ENCODE measurements at places on chromosomes 6 and 20.

GRCh38 chr6:22149096-22149495 is 147.7 kb downstream of the PRL start:
- DNase-seq: peak; percentile 32

DNA sequence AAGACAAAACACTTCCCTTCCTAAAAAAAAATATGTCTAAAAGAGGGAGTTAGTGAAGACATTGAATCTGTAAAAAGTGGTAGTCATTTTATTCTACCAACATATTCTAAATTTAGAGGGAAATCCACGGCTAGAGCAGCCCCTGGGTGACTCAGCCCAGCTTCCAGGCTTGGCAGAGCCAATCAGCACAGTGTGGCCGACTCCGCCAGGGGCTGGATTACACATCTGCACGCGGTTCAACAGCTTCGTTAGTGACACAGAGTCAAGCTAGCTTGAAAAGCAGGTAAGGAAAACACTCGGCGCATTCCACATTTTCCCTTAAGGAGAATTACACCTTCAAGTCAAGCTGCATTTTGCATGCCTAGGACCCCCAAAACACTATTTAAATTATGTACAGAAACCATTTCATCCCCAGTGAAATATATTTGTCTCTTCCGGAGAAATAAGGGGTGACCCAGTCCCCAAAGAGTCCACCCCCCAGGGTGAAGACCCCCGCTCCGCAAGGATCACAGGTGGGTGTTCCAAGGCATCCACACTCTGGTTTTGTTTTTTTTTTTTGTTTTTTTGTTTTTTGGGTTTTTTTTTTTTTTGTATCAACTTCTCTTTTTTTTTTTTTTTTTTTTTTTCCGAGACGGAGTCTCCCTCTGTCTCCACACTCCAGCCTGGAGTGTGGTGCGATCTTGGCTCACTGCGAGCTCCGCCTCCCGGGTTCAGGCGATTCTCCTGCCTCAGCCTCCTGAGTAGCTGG is 58.4 kb upstream of the ARID1B start:
- DNase-seq: no peak

DNA sequence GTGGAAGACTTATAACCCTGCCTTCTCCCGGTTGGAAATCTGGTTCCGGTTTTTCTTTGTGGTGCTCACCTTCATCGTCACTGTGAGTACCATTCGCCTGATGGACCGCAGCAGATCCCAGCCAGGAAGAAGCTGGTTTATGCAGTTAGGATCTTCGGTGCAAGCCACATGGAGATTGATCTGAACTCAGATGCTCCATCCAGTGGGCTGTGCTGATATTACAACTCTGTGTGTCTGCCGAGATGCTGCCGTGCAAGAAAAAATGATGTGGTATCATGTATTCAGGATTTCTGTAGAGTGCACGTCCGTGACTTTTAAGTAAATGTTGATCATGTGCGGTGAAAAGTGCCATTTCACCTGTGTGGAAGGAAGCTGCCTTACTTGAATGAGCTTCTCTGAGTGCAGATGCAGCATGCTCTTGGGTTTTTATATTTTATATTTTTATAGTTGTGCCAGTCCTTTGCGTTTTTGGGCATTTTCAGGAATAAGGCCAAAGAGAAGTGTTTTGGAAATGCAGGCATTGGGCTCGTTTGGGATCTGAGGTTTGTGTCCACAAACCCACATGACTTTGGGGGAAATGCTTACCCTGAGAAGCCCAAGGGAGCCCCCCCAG is 39.2 kb downstream of the DYNLT1 start:
- DNase-seq: peak; percentile 85

DNA sequence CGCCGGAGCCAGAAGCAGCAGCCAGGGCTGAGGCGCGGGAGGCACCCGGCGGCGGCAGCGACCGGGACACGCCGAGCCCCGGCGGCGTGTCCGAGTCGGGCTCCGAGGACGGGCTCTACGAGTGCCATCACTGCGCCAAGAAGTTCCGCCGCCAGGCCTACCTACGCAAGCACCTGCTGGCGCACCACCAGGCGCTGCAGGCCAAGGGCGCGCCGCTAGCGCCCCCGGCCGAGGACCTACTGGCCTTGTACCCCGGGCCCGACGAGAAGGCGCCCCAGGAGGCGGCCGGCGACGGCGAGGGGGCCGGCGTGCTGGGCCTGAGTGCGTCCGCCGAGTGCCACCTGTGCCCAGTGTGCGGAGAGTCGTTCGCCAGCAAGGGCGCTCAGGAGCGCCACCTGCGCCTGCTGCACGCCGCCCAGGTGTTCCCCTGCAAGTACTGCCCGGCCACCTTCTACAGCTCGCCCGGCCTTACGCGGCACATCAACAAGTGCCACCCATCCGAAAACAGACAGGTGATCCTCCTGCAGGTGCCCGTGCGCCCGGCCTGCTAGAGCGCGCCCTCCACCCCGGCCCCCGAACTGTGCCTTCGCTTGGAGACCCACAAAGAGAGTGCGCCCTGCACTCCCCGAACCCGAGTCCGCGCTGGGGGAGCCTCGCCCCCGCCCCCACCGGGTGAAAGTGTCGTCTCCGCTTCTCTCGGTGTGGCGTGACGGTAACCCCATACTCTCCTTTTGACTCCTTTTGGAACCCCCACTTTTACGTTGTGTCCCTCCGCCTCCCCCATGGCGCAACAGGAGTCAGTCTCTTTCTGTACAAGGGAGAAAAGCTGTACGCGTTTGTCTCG is 1.6 kb downstream of the INSM1 start:
- DNase-seq: peak; percentile 50

DNA sequence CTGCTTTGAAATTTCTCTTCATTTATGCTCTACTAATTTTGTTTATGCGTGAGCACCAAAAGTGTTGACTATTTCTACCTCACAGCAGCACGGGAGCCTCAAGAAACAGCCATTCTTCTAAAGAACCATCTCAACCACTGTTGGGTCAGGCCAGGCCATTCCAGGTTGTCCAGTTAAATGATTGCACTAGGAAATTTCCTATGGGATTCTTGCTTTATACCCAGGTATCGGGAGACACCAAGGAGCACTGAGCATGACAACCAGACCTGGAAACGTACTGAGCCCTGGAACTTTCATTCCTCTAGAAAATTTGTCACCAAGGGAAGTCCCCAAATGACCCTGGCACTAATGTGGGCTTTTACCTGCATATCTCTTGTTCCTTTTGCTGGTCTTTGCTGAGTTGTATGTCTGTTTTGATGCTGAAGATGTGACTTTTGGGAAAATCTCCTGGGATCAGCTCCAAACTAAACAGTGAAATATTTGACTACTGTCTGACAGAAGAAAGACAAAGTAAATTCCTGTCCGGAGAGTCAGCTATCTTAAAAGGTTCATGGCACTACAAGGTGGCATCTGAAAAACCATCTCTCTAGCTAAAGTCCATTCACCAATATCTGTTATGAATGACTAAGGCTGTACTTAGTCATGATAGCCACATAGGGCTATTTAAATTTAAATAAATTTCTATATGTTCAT is 70.5 kb downstream of the SNAP25 start:
- no peak for DNase-seq

DNA sequence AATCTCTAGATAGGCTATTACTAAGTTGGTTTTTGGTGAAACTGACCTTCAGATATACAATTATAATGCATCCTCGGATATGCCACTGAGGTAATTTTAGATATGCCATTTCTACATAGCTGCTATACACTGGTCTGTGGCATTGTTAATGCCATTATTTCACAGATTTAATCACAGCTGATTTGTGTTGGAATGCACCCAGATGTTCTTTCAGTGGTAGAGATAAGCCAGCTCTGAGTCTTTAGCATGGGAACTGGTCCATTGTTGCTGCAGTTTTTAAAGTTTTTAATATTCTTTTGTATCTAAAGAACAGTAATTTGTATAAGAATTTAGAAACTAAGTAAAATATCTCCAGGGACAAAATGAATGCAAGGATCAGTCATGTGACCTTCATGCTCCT is 6.8 kb downstream of the TMX4 start:
- peak; percentile 51 for DNase-seq

DNA sequence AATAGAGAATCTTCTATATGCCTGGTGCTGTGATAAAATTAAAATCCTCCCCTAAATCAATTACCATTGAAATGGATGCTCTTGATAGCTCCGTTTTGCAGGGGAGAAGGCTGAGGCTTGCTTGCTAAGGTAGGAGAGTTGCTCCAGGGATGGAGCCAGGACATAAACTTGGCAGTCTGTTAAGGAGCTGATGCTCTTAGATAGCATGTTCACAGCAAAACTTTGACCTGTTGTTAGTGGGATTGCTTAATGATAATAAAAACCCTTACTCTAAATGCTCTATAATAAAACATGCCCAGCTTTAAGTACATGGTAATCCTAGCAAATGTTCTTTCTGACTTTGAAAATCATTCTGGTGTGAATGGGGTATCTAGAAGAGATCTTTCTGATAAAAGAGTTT is 228.4 kb upstream of the JAG1 start:
- no peak for DNase-seq

- no peak for DNase-seq
These were observed 47.3 kb upstream of the DYNLRB1 start for GRCh38 chr20:34468951-34469350.

- no peak for DNase-seq
These were observed 125.9 kb downstream of the HTR1B start for GRCh38 chr6:77337392-77337791.

- DNase-seq: no peak
These were observed 171.7 kb downstream of the CLIC5 start for GRCh38 chr6:45843848-45844521.

GRCh38 chr6:109188115-109188411 is 92.8 kb downstream of the CEP57L1 start:
- DNase-seq: no peak

DNA sequence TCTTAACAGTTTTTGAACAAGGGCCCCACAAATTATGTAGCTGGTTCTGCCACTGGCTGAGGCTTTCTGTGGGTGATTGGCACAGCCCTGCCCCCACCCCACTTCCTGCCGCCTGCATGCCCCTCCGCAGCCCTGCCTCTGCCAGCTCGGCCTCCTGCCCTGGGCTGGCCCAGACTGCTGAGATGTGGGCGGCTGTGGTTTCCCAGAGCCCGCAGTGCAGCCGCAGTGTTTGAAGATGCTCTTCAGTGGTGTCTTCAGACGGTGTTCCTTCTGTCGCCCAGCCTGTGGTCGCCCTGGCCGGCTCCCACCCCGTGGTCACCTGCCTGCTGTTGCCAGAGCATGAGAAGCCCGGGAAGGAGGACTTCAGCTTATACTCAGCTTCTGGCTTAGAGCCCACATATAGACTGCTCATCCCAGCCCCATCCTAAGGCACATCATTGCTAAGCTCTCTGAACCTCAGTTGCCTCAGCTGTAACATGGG is 154.3 kb downstream of the VEGFA start:
- DNase-seq: peak; percentile 47

GRCh38 chr20:54146672-54147071 is 27.1 kb downstream of the CYP24A1 start:
- no peak for DNase-seq

GRCh38 chr6:5398530-5398929 is 137.2 kb downstream of the FARS2 start:
- DNase-seq: peak; percentile 25

GRCh38 chr20:3077618-3078134 is 6.3 kb downstream of the OXT start:
- no peak for DNase-seq

DNA sequence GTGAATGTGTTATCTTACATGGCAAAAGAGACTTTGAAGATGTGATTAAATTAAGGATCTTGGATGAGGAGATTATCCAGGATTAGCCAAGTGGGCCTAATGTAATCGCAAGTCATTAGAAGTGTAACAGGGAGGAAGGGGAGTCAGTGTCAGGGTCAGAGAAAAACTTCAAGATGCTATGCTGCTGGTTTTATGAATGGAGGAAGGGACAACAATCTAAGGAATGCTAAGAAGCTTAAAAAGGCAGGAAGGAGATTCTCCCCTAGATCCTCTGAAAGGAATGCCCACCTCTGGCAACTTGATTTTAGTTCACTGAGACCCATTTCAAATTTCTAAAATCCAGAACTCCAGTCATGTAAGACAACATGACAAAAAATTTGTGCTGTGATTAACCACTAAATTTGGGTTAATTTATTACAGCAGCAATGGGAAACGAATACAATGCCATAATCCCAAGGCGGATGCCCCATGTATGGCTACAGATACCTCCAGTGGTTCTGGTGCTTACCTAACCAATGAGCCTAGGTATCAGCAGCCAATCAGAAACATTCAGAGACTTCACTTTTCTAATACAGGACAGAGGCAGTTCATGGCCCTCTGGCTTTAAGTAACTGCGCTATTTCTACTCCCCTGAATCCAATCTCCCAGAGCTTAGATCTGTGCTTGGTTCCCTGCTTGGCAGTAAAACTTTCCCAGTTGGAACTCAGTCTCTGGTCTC is 3.6 kb upstream of the TAAR8 start:
- no peak for DNase-seq

- no peak for DNase-seq
These were observed 736.6 kb downstream of the KIF16B start for GRCh38 chr20:15836634-15837033.

GRCh38 chr6:62324834-62325233 is 38.8 kb upstream of the KHDRBS2 start:
- DNase-seq: no peak

DNA sequence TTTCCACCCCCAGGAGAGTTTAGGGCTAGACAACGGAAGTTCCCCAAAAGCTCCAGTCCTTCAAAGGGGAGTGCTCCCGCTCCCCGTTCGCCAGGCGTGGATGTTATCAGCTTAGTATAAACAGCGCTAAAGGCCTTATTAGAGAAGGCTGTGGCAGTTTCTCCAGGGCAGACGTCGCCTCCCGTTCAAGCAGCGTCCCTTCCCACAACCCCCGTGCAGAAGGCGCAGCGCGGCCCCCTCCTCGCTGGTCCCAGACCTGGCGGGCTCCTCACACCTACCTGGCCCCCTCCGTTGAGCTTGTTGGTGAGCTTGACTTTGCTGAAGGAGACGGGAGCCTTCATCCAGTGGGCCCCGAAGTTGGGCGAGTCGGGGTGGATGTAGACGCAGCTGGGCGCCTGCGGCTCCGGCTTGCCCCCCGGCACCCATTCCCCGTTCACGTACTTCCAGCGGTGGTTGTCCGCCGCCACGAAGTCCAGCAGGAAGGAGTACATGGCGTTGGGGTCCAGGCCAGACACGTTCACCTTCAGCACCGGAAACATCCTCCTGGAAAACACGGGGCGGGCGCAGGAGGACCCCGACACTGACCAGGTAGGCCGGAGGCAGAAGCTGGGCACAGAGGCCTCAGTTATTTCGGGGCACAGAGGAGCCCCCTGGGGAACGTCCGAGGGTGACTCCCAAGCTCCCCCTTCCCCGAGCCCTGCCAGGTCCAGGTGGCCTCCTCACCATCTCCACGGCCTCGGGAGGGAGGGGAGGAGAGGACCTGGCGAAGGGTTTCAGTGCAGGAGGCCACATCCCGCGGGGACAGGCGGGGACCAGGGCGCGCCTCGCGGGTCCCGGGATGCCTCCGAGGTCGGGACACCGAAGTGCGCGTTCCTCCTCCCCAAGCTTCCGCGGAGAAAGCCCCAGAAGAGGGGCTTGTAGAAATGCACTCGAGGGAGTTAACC is 1.1 kb downstream of the TBXT start:
- no peak for DNase-seq

- no peak for DNase-seq
These were observed 12.2 kb downstream of the MMP24 start for GRCh38 chr20:35238735-35239134.

DNA sequence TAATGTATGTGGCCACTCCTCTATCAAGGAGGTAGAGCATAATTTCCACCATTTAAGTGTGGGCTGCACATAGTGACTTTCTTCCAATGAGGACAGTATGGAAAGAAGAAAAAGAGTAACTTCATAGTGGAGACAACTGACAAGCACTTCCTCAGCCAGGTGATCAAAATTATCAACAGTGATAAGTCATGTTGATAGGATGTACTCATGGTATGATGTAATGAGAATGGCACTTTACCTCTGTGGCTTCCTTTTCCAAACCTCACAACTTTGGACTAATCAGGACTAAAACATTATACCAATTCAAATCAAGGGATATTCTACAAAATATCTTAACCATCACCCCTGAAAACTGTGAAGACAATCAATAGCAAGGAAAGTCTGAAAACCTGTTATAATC is 302.3 kb upstream of the CITED2 start:
- no peak for DNase-seq

All from SK-N-SH (cell line).